ENCODE measurements at places on chromosomes 11 and 22.

DNA sequence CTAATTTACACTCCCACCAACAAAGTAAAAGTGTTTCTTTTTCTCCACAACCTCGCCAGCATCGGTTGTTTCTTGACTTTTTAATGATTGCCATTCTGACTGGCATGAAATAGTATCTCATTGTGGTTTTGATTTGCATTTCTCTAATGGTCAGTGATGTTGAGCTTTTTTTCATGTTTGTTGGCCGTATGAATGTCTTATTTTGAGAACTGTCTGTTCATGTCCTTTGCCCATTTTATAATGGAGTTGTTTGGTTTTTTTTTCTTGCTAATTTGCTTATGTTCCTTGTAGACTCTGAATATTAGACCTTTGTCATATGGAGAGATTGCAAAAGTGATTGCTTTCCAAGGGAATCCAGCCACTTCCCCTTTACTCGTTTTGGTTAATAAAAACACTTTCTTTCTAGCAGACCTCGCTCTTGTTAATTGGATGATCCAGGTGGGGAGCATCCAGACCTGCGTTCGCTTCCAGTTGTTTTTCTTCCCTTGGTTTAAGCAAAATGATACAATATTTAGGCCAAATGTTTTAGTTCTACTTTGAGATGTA is 17.1 kb upstream of the APOL4 start:
- DNase-seq = no peak

- DNase-seq = no peak
Measured at GRCh38 chr11:127894316-127894715, 693.0 kb downstream of the ETS1 start.

- DNase-seq = peak; percentile 13
Measured at GRCh38 chr11:125069796-125070195, 6.7 kb downstream of the SLC37A2 start.

DNA sequence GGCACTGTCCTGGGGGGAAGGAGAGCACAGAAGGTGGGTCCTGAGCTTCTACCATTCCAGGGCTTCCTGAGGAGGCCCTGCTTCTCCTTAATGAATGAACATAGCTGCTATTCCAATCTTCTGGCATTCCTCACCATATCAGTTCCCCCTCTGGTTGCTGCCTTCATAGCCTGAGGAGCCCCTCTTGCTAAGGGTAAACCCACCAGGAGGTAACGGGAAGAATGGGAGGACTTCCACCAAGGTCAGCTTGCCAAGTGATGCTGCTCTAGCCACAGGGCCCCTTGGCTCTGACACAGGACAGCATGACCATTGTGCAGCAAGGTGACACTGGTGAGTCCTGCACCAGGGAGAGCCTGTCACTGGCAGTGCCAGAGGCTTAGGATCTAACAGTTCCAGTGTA is 1022.5 kb downstream of the TBC1D22A start:
- DNase-seq = no peak

Measured in right hindlimb (tissue), 1 donor.